ENCODE measurements at places on chromosomes 2 and 18.

GRCh38 chr18:73715210-73715670 lies 432.4 kb downstream of the FBXO15 start:
- DNase-seq, result no peak

DNA sequence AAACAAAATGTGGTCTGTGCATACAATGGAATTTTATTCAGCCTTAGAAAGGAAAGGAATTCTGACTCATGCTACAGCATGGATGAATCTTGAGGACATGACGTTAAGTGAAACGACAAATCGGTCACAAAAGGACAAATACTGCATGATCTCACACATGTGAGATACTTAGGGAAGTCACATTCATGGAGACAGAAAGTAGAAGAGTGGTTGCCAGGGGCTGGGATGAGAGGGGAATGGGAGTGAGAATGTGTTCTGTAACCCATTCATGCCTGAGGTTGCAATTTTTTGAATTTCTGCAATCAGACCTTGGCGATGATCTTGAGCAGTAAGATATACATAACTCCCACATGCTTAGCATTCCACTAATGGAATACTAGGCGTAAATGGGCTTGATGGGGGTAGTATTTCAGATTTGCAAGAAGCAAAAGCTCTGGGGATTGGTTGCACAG lies 22.0 kb downstream of the FHL2 start:
- no peak for DNase-seq

DNA sequence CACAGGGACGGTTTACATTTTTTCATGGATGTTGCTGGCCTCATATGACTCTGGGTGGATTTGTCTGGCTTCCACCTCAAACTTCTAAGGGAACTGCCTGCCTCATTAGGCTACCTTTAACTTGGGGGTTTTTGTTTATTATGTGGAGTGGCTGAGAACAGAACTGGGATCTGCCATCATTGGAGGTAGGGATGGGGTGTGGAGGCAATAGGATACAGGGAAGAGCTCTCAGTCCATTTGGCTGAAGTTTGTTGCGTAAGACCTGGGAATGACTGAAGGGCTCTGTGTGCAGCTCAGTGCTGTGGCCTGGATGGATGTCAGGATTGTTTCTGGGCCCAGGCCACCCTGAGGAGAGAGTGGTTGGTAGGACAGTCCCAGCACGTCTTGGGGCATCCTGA lies 31.2 kb downstream of the ASB1 start:
- DNase-seq, result no peak

GRCh38 chr2:14428056-14428455 lies 204.5 kb upstream of the LRATD1 start:
- no peak for DNase-seq

GRCh38 chr18:23179416-23179815 lies 44.1 kb downstream of the CABLES1 start:
- no peak for DNase-seq

- no peak for DNase-seq
Measured at GRCh38 chr2:11540148-11540995, 6.5 kb downstream of the GREB1 start.
